ENCODE measurements at places on chromosomes 12 and 14.

DNA sequence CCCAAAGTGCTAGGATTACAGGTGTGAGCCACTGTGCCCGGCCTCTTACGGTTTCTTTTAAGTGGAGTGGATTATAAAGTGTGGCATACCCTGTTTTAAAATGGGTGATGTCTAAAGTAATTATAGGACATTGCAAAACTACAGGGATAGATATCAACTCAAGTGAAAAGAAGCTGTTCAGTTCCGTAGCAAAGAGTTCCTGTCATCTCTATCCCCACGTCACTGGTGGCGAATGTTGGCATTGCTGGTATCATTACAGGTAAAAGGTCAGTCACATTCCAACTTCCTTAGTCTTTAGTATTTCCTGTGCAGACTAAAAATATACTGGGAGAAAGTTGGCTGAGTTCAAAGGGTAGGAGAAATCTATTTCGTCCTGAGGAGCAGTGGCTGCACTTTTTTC is 95.6 kb upstream of the SLC38A2 start:
- no peak for DNase-seq

DNA sequence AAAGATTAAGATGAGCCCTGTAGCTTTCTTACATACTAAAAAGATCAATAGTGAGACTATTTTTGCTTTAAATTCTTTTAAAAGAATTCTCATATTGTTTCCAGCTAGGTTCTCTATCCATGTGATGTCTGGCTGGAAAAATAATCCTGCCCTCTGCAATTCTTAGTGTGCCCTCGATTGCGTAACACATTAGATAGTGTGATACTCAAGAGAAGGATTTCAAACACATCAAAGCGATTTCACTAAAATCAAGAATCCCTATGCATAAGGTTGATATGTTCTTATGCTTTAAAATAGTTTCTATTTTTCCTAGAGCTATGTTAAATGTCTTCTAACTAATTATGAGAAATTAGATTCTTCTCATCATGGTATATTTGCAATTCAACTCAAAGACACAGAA is 127.3 kb upstream of the PLEKHA5 start:
- no peak for DNase-seq

GRCh38 chr12:68237078-68237477 is 11.5 kb upstream of the IL26 start:
- no peak for DNase-seq

DNA sequence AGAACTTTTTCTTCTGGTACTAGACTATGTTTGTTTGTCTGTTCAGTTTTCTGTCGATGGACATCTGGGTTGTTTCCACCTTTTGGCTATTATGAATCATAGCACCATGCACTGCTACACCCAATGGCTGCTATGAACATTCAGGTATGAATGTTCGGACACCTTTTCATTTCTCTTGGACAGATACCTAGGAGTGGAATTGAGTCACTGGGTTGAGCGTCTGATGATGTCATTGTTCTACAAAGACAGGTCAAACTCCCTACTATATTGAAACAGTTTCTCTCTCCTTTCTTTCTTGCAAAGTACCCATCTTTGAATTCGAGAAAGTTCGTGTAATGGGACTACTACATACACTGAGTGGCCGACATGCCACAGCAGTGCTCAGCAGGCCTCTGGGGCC is 44.7 kb downstream of the KCTD10 start:
- DNase-seq = no peak

- DNase-seq = no peak
Measured at GRCh38 chr12:60052483-60052882, 456.7 kb downstream of the SLC16A7 start.

DNA sequence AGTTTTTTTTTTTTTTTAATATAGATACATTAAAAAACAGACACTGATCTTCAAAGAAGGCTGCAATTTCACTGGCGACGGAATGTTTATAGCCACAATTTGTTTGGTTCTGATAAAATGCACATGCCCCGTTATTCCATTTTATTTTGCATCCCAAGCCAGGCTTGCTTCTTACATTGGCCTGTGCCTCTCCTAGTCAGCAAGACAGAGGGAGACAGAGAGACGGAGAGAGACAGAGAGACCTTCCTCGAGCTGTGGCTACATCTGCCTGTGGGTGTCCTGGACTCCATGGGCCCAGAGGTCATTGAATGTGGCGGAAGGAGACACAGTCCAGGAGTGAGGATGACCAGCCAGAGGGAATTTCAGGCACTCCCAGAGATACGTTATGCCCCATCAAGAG is 926.6 kb downstream of the VRK1 start:
- DNase-seq = no peak

DNA sequence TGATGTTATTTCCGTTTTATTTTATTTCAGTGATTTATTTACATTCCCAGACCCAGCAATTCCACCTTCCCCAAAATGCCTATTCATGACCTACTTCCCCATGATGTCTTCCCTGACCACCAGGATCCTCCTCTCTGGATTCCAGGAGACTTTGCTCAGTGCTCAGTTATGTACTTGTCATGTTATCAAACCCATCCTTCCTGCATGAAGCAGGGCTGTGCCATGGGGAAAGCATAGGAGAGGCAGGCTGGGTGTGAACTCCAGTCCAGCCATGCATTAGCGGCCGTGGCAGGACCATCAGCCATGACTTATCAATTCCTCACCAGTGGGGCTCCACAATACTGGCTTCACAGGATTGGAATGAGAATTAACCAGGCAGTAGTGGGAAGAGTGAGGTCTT is 57.8 kb downstream of the B4GALNT3 start:
- no peak for DNase-seq
